ENCODE measurements at places on chromosomes 7 and 10. TPM values are rescaled to one million over a fixed set of nuclear protein-coding genes. Genes with fewer than 3 reads are reported as not detected.

Gene SPDYE5
- total RNA-seq = not detected

Gene CTAGE15
- total RNA-seq = 0.65 TPM

Gene MNX1
- 2.1 TPM for total RNA-seq

Gene OPN4
- not detected for total RNA-seq

Gene KLF14
- total RNA-seq = 0.14 TPM

Data from epithelial cell of proximal tubule (primary cell).